ENCODE measurements at places on chromosomes 6 and 20. TPM values are rescaled to one million over a fixed set of nuclear protein-coding genes. Genes with fewer than 3 reads are reported as not detected.

GRCh38 chr20:41272339-41272738, 45.2 kb downstream of the ZHX3 start:
- no peaks in the 10 kb centered on the region for H3K27me3 ChIP-seq
- no peaks in the 10 kb centered on the region for H3K36me3 ChIP-seq
- DNase-seq = no peak
- peaks cover 34% of the 10 kb centered on the region for H3K4me1 ChIP-seq
- peak overlapping the region; percentile 58 for H3K27ac ChIP-seq

DNA sequence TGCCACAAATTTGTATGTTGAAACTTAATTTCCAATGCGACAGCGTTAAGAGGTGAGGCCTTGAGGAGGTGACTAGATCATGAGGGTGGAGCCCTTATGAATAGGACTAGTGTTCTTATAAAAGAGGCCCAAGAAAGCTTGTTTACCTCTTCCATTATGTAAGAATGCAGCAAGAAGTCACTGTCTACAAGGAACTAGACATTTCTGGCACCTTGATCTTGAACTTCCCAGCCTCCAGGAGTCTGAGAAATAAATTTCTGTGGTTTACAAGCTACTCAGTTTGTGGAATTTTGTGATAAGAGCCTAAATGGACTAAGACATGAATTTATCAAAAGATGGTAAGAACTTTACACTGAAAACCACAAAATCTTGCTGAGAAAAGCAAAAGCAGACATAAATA, 173.6 kb upstream of the SGK1 start:
- H3K27ac ChIP-seq = no peak overlapping the region
- H3K27me3 ChIP-seq = no peaks in the 10 kb centered on the region
- no peaks in the 10 kb centered on the region for H3K4me1 ChIP-seq
- DNase-seq = no peak

GRCh38 chr6:137387096-137387764, 107.0 kb downstream of the OLIG3 start:
- no peaks in the 10 kb centered on the region for H3K27me3 ChIP-seq
- H3K4me1 ChIP-seq = no peaks in the 10 kb centered on the region
- no peak overlapping the region for H3K4me3 ChIP-seq
- no peak overlapping the region for H3K27ac ChIP-seq

DNA sequence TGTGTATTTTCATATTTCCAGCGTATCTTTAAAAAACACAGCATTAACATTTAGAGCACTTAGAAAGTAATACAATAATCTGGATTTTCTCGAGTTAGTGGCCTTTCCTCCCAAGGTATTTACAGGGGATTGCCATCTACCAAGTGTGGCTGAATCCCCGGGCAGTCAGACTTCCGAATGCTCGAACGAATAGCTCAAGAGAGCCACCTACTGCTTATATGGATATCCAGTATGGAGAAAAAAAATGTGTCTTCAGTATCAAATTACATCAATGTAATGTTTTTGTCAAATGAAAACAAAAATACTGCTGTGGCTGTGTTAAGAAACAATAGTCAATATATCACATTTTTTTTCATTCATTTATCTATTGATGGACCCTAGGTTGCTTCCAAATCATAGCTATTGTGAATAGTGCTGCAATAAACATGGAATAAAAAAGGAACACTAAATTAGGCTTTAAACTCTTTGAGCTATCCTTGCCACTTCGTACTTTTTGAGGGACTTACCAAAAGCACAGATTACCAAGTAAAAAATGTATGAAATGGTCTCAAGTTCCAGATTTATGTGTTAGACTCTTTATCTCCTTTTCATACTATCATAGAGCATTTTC, 654.5 kb upstream of the PTCHD4 start:
- no peaks in the 10 kb centered on the region for H3K27me3 ChIP-seq
- no peaks in the 10 kb centered on the region for H3K36me3 ChIP-seq
- H3K4me1 ChIP-seq = no peaks in the 10 kb centered on the region
- H3K4me3 ChIP-seq = no peak overlapping the region

ADGRG6 gene
- polyA plus RNA-seq = 0.72 TPM

HSPA1L gene
- polyA plus RNA-seq = 1.0 TPM

CAPN11 gene
- polyA plus RNA-seq = 0.35 TPM
